Cardiac atrium fibroblast (primary cell): ENCODE measurements at places on chromosomes 5 and 9. TPM values are rescaled to one million over a fixed set of nuclear protein-coding genes. Genes with fewer than 3 reads are reported as not detected.

Gene WDR38
- not detected in 2 replicates for total RNA-seq

Gene NIPBL
- total RNA-seq = 8.3 and 13.8 TPM in 2 replicates

Gene GDA
- total RNA-seq = not detected in 2 replicates

Gene GRIN1
- total RNA-seq = not detected in 2 replicates

Gene NUDT12
- 7.1 and 9.7 TPM in 2 replicates for total RNA-seq

Gene GFI1B
- under 0.01 TPM in 1 of 2 replicates, not detected in the other for total RNA-seq
